Stimulated activated CD8-positive, alpha-beta memory T cell treated with anti-CD3 and anti-CD28 coated beads, Interleukin-4, amount 100 ng/mL, for 1 hour (primary cell): ENCODE measurements at places on chromosomes 7 and 10.

GRCh38 chr10:79084972-79085597 lies 16.3 kb downstream of the ZMIZ1 start:
- DNase-seq = no peak

DNA sequence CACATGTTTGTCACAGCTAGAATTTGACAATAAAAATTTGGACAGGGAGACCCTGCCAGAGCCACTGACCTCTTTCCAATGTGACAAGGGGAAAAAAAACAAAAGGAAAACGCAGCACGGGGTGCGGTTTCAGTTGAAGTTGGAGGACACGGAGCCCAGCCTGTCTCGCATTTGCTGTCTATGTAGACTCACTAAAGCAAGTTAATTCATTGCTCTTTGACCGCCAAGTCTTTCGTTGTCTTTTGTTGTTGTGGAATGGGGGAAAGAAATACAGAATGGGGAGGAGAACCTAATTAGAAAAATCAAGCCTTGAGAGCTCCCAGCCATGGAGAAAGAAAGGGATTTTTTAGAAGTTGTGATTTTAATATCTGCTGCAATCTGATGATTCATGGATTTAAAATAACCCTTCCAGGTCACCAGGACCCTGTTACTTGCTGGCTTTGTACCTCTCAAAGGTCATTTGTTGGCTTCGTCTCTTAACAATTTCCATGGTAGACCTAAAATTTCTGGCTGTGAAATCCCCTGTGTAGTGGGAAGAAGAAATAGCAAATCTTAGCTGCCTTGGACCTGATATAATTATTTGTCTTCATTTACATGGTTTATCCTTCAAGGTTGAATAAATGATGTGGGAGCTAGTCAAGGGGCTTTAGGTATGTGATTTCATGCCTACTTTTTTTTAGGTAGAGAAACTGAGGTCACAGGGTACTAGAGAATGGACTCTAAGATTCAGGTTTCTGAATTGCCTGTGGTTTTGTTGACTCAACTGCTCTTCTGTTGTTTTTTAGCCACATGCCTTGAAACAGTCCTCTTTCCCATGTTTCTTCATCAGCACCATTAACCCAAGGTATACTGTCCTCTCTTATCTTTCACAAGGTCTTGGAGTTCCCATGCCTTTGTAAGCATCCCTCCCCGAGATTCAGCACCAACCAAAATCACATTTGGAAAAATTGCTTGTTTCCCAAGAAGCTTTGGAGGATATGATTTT lies 78.7 kb downstream of the TCF7L2 start:
- no peak for DNase-seq

- no peak for DNase-seq
Observed at GRCh38 chr7:88759230-88760135, at the start of gene ZNF804B. TSS of gene ZNF804B (plus strand) at chr7:88759700. CDS start at chr7:88759977, 277 bp downstream.

GRCh38 chr7:20030417-20030816 lies 186.8 kb downstream of the MACC1 start:
- no peak for DNase-seq

GRCh38 chr7:130426564-130426963 lies 14.3 kb downstream of the CEP41 start:
- no peak for DNase-seq
